ENCODE measurements at places on chromosomes 11 and 22.

- no peak for DNase-seq
Measured at GRCh38 chr11:113618360-113618759, 87.7 kb downstream of the TMPRSS5 start.

GRCh38 chr22:26949193-26949592, 291.8 kb downstream of the MIAT start:
- DNase-seq: no peak

- DNase-seq: no peak
Measured at GRCh38 chr22:41883400-41883799, 31.5 kb downstream of the SHISA8 start.

DNA sequence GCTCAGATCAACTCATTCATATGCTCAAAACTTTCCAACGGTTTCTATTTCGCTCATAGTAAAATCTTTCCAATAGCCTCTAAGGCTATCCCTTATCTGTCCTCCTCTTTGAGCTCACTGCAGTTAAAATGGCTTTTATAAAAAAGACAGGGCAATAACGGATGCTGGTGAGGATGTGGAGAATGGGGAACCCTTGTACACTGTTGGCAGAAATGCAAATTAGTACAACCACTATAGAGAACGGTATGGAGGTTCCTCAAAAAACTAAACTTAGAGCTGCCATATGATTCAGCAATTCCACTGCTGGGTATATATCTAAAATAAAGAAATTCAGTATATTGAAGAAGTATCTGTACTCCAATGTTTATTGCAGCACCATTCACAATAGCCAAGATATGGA, 345.6 kb downstream of the DLG2 start:
- no peak for DNase-seq

- DNase-seq: no peak
Measured at GRCh38 chr11:1782831-1783724, 19.4 kb upstream of the CTSD start.

DNA sequence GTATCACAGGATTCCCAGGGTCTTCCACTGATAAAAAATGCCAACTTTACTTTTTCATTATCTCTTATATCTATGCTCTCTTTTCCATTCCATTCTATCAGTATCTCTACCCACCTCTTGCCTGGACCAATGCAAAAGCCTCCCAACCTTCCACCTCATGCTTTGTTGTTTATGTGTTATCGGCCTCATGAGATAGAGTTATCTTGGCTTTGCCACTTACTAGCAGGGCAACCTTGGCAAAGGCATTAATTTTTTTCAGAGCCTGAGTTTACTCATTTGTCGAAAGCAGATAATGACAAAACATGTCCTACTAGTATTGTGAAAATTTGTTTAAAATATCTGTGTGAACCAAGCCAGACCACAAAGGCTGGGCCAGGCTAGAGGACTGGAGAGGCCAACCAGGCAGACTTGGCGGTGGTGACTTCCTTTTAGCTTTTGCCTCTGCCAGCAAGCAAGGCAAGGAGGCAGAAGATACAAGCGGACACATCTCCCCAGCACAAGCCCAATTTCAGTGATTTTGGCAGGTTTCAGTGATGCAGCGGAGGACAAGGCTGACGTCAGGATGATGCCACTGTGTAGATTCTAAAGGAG, 106.9 kb downstream of the ADAMTS15 start:
- no peak for DNase-seq

DNA sequence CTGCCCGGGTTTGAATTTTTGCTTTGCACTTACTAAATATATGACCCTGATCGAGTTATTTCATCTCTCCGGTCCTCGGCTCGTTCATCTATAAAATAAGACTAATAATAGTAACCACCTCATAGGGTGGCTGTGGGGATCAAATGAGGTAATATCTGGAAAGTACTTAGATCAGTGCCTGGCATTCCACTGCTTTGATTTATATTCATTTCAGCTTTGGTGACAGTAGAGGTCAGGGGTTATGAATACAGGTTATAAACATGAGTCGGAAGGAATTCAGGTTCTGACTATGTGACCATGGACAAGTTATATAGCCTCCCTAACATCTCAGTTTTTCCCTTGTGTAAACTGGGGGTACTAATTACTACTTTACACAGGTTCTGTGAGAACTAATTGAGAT, 2.9 kb upstream of the TEAD1 start:
- DNase-seq: no peak

- DNase-seq: no peak
Measured at GRCh38 chr22:49081261-49081666, 746.4 kb downstream of the BRD1 start.

- DNase-seq: no peak
Measured at GRCh38 chr11:13963169-13963948, 836 bp downstream of the SPON1 start.

DNA sequence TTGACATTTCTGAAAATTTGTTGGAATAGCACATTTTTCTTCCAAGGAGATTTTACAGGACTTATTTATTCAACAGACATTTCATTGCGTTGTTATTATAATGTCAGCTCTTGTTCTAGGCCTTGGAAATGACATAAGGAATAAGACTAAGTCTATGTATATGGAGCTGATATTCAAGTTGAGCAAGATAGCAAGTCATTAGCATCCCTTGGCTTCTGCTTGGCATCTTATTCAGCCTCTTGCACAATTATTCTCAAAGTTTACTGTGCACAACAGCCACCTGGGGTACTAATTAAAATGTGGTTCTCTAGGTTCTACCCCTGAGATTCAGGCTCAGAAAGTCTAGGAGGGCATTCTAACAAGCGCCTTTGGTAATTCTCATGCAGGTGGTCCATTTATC, 304.8 kb upstream of the DDI1 start:
- DNase-seq: no peak

GRCh38 chr11:2582946-2583604, 116.7 kb downstream of the KCNQ1OT1 start:
- no peak for DNase-seq

GRCh38 chr11:121282886-121283502, 9.6 kb upstream of the SC5D start:
- no peak for DNase-seq

- no peak for DNase-seq
Measured at GRCh38 chr11:99968336-99968735, 718.8 kb upstream of the ARHGAP42 start.

DNA sequence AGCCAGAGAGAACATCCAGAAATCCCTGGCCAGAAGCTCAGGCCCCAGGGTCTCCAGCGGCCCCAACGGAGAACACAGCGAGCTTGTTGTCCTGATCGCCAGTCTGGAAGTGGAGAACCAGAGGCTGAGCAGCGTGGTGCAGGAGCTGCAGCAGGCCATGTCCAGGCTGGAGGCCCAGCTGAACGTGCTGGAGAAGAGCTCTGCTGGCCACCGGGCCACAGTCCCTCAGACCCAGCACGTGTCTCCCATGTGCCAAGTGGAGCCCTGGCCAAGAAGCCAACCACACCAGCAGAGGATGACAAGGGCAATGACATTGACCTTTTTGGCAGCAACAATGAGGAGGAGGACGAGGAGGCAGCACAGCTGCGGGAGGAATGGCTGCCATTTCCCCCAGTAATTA, 20.6 kb upstream of the SCGB1D1 start:
- no peak for DNase-seq

DNA sequence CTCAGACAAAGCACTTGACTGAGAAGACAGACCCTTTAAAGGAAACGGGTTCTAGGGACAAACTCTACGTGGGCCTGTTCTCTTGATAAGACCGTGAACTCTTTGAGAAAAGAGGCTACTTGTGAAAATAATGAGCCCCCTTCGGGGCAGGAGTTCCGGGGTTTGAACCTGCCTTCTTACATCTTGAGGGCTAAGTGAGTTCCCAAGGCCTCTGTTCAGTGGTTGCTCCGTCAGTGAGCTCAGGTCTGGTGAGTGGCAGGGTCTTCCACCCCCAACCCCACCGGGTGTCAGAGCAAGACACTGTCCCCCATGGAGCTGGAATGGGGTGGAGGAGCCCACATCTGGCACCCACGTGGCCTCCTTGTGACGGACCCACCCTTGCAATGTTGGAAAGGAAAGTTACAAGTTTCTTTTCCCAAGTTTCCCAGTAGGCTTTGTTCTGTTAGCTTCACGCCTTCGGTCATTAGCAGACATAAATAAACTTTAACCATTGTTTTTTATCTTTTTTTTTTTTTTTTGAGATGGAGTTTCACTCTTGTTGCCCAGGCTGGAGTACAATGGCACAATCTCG, 6.3 kb upstream of the SAMM50 start:
- DNase-seq: no peak

GRCh38 chr11:35173616-35174566, 34.9 kb downstream of the CD44 start:
- no peak for DNase-seq

GRCh38 chr11:63490551-63491239, at the start of gene PLAAT5:
Gene PLAAT5 (minus strand): TSS chr11:63491167. CDS start chr11:63491034, 133 bp downstream.
- no peak for DNase-seq

DNA sequence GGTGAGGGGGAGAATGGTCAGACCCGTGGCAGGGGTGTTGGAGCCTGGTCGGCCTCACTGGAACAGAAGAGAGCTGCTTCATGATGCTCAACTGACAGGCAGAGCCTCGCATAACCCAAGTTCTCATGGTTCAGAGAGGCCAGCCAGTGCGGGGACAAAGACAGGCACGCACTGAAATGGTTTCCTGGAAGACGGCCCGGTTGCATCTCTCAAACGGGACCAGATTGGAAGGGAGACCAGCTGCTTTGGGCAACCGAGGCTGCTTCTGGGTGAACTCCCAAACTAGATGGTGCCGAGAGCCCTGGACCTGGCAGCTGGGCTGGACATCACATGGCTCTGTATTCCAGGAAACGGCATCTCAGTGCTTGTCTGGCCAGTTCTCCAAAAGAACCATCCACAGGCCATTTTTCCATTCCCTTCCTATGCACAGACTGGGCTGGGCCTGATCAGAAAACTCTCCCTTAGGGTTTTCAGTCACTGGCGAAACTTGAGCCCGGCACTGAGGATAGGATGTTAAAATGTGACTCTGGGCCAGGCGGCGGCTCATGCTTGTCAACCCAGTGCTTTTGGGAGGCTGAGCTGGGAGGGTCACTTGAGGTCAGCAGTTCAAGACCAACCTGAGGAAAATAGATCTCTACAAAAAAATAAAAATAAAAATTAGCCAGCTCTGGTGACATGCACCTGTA, 80.1 kb upstream of the PRODH start:
- DNase-seq: no peak

- no peak for DNase-seq
Measured at GRCh38 chr11:44407211-44407996, 97.5 kb upstream of the ALX4 start.

DNA sequence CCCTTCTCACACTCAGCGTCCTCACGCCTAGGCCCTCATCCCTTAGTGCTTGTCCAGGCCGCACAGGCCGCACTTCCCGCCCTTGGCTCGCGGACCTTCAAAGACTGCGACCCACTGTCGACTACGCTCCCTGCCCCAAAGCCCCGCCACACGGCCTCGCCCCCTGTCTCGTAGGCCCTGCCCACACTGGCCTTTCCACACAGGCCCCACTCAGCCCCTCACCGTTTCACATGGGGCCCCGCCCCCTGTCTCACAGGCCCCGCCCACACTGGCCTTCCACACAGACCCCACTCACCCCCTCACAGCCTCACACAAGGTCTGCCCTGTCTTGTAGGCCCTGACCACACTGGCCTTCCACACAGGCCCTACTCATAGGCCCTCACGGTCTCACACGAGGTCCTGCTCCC, 11.0 kb downstream of the NRXN2 start:
- no peak for DNase-seq

DNA sequence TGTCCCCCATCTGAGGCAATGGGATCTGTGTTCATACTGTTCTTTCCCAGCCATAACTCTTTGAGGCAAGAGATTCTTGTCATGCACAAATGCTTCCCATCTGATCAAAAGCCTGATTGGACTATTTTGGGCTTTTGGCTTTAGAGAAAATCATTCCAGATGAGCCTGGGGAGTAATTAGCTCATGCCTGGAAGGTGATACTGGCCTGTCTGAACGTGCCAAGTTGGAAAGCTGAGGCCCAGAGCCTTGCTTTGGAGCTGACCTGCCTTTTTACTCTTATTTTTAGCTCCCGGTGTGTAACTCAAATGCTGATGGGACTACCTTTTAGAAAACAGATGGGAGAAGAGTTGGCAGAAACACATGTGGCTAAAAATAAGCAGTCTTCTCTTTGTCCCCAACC, 105.0 kb downstream of the DBX1 start:
- DNase-seq: no peak

- DNase-seq: no peak
Measured at GRCh38 chr11:126317756-126318573, 14.1 kb downstream of the DCPS start.

DNA sequence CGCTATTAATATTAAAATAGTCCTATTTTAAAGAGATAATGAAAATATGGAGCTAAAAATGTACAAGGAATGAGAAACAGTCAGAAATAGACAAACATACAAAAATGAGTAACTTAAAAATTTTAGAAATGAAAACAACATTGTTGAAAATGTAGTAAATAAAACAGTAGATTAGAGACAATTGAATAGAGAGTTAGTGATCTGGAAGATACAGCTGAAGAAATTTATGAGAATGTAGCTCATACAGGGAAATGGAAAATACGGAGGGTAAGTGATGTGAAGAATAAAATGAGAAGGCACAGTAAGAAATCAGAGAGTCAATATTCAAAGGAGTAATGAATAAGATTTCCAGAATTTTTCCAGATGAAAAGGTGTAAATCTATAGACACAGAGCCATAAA, 424.8 kb downstream of the SOX6 start:
- no peak for DNase-seq

DNA sequence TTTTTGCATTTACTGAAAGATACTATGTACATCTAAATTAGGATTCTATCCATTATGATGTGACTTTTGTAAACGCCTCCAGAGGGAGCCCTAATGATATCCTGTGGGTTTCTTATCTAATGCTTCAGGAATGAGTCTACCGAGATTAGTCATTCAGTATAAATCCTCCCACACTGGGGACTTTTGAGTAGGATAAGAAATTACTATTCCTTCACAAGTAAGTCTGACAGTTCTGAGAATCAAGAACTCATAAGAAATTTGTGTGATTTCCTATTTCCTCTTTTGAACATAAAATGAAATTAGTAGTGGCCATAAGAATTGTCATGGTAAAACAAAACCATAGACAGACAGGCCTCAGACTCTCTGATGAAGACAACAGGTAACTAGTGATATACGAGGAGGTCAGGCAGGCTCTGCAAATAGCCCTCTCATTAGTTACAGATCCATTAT, 10.0 kb upstream of the OR5M1 start:
- DNase-seq: no peak

GRCh38 chr11:45152740-45153595, 6.5 kb downstream of the PRDM11 start:
- no peak for DNase-seq

DNA sequence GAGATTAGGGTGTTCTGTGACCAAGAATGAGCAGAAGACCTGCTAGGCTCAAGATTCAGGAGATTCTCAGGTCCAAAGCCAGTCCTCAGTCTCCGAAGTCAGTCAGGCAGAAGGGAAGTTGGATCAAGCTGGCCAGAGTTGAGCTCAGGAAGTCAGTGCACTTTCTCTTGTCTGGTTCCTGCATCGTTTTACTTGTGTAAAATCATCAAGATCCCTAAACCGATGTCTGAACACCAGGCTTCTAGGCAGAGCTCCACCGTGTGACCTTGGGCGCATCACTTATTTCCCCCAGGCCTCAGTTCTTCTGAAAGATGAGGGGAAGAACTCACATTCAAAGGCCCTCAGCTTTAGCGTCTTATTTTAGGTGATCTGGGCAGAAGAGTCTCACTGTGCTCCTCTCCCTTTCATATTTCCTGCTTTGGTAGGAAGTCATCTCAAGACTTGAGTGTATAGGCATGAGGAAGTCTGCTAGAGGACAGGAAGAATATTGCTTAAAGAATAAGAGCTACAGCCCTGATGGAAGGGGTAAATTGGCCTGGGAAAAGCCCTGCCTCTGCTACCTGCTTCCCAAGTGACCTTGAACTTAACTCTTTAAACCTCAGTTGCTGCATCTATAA, 20.2 kb downstream of the NF2 start:
- no peak for DNase-seq

All from stimulated activated CD4-positive, alpha-beta T cell treated with anti-CD3 and anti-CD28 coated beads, TNF-alpha, amount 100 ng/mL, for 1 hour (primary cell).